Forelimb muscle (tissue), 1 donor: ENCODE measurements at places on chromosomes 1 and 21.

DNA sequence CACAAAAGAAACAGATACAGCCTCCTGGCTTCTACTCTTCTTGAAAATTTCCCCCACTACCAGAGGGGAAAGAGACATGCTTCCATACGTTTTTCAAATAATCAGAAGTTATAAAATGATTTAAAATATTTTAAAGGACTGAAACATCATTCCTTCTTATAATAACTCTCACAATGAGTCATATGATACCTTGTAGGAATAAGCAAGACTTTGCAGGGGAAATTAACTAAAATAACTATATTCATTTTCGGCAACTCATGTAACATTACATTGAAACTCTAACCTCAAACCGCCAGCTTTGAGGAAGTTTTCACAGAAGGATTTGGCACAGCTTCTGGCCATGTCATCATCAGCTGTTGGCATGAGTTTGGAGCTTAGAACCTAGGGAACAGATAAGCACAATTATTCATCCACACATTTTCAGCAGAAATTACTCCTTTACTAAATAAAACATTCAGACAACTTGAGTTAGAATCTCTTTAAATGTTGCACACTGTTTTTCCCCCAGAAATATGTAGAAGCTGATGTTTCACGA, 85.9 kb downstream of the USP24 start:
- no peak for DNase-seq

DNA sequence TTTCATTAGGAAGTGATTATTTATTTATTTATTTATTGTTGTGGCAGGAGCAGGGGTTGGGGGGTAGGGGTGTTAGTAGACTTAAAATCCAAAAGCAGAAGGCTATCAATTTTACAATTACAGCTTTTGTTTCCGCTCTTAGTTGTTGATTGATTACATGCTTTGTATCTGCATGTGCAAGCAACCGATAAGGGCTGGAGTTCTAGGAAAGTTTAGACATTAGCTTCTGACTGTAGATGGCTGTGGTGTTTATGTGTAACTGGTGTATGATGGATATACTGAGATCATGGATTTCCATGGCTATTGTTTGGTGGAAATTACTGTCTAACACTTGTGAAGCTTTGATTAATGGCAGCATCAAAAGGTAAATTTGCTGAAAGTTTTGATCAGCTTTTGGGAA, 2.8 kb downstream of the ST6GALNAC5 start:
- DNase-seq, result no peak

DNA sequence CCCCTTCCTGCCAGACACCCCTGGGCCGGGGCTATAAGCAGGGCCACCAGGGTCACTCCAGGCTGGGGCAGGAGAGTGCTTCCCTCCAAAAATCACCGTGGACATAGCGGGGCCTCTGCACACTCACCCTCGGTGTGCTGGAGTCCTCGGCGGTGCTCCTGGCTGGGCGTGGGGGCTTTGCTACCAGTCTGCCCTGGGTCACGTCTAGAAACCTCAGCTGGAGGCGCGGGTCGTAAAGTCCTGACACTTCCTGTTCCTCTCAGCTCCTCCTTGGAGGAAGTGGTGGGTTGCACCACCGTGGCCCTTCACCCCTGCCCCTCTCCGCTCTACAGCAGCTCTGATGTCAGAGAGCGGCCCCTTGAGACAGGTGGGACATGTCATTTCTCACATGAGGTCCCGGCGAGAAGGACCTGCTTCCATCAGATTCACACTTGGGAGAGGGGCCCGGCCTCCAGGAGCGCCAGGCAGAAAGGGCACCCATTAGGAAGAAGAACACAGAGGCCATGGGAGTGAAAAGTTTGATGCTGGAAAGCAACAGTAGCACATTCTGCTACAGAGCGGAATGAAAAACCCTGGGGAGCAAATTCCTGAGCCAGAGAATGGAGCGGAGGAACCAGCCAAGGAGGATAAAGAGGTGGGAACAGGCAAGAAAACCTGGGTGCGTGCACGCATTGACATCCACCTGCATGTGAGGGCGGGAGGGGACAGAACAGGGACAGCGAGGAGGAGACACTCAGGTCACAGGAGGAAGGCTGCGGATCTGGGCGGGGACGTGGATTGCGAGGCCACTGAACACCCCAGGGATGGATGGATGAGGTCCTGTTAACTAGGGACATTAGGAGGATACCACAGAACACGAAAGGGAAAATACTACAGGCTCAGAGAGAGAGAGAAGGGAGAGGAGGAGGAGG, at the start of gene ITGB2:
Gene ITGB2 (minus strand): TSS at position 206 of the 911 bp plus-strand sequence. CDS start 10,117 bp downstream, outside the sequence.
- no peak for DNase-seq

DNA sequence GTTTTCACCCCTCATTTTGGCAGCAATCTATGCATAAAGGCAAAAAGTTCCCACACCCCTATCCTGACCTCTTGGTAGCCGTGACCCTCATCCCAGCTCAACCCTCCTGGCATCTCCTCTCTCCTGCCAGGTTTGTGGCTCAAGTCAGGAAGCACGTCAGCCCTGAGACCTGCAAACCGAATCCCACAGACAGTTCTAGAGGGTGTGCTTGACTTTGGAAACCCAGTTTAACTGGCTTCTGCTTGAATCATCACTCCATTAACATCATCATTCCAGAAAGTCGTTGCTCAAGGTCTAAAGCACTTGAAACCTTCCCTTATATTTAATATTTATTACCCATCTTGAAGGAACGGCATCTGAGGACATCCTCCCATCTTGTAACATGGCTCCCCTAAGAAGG, 133.4 kb upstream of the ERG start:
- DNase-seq, result no peak

DNA sequence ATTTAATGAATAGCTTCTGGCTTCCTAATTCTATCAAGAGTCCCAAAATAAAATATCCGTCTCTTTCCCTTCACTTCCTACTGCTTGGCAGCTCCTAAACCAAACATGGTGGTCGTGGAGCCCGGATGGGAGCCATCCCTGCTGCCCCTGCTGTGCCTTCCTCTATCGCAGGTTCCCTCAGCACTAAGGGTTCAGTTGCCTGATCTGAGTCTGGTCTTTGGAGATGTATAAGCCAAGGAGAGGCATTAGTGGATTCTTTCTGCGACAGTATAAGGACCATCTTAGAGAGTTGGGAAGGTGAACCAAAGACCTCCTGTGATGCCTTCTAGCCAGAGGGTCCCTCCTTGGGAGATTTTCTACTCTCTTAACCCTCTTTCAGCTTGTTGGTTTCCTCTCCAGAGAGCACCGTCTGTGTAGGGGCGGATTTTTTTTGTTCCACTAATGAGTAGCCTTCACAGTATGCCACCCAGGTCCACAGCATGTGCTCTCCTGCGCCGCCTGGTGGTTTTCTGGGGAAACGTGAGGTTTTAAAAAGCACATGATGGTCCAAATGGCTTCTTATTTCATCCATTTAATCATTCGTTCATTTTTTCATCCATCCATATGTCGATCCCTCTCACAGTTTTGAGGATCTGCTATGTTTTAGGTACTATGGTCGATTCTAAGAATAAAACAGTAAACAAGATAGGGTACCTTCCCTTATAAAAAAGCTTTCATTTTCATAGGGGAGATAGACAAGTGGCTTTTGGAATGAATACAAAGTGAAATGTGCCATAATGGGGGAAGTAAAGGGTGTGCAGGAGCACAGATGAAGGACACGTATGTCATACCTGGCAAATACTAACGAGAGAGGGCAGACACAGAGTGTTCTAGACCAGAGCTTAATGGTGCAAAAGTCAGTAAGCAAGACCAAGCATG, 71.0 kb downstream of the NFASC start:
- no peak for DNase-seq

DNA sequence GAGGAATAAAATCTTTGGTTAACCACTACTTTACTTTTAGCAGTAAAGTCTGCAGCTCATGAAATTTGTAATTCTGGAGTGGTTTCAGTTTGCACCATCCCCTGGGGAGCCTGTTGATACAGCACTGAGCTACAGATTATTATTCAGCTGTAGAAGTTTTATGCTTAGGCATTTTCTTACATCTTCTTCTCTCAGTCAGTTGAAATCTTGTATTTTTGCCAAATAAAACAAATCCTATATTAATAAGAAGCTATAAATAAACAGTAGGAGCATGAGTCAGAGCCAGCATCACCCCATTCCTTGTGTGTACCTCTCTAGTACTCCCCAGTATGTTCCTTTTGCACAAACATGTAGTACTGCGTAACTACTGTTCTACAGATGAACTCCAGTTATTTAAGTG, 118.9 kb downstream of the ATF6 start:
- DNase-seq, result peak; percentile 48

- no peak for DNase-seq
Observed at GRCh38 chr1:178134061-178134460, 40.2 kb downstream of the RASAL2 start.

GRCh38 chr1:63955370-63956145, 181.7 kb downstream of the ROR1 start:
- no peak for DNase-seq

DNA sequence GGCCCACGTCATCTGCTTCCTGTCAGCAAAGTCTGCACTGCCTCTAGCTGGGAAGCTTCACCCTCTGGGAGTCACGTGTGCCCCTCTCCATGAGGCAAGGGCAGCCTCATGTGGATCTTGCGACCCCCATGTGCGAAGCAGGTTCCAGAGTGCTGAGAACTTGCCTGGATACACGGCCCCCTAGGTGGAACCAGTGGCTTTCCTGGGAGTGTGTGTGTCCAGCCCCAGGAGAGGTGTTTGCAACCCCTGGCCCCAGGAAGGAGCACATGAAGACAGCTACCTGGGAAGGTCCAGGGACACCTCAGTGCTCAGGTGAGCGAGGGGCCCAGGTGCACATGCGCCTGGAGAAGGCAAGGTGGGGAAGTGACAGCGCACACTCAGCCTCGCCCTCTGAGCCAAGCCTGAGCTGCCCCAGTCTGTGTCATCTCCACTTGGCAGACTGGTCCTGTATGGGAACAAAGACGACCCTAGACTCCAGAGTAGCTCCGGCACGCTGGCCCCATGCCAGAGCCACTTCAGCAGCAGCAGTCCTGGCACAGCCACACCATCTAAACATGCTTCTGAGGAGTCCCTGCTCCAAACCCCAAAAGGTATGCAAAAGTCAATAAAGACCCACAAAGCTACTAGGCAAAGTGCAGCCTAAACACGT, 8.9 kb downstream of the LSS start:
- no peak for DNase-seq

GRCh38 chr1:160707236-160708064, 4.2 kb downstream of the CD48 start:
- no peak for DNase-seq

DNA sequence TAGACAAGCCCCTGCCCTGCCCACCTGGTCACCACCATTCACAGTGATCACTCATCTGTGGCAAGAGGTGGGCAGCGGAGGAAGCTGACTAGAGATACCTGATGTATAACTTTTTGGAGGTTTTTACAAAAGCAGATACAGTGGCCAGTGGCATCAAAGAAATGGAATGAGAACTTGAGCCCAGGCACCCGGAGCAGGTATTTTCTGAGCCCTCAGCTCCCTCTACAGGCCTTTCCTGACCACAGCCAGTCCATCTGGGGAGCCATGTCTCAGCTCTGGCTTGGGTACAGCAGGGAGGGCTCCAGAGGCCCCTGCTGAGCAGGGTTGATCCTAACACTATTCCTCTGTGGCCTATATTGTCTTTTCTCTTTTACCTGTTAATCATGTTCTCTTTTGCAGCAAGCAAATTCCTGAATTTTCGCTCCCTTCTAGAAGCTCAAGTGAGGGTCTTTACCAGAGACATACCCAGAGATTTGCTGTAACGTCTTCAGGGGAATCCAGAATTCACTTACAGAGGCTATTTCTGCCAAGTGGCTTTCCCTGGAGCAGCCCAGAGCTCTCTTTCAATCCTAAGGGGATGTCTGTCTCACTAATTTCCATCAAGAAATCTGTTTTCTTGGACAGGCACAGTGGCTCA, 27.3 kb downstream of the GPR157 start:
- DNase-seq, result peak; percentile 14

GRCh38 chr1:168422203-168422847, 121.5 kb downstream of the XCL2 start:
- peak; percentile 32 for DNase-seq

DNA sequence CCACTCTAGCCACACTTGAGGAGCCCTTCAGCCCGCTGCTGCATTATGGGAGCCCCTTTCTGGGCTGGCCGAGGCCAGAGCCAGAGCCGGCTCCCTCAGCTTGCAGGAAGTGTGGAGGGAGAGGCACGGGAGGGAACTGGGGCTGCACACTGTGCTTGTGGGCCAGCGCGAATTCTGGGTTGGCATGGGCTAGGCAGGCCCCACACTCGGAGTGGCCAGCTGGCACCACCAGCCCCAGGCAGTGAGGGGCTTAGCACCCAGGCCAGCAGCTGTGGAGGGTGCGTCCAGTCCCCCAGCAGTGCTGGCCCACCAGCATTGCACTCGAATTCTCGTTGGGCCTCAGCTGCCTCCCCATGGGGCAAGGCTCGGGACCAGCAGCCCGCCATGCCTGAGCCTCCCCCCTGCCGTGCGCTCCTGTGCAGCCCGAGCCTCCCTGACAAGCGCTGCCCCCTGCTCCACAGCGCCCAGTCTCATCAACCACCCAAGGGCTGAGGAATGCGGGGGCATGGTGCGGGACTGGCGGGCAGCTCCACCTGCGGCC, 785.9 kb upstream of the TPTE start:
- no peak for DNase-seq

DNA sequence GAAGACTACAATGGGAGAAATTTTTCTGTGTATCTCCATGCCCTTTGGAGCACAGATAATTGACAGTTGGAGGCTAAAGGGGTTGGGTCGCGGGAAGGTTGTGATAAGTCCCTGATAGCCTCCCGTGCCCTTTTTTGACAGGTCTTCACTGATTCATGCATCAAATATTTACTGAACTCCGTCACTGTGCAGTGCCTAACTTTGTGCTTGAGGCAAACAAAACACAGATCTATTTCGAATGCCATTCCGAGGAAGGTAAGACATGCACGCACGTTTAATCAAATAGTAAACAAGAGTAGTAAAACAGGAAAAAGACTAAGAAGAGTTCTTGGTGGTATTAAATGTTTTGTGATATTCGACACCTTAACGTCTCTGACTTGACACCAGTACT, 494 bp upstream of the PIP5K1A start:
- DNase-seq, result no peak

DNA sequence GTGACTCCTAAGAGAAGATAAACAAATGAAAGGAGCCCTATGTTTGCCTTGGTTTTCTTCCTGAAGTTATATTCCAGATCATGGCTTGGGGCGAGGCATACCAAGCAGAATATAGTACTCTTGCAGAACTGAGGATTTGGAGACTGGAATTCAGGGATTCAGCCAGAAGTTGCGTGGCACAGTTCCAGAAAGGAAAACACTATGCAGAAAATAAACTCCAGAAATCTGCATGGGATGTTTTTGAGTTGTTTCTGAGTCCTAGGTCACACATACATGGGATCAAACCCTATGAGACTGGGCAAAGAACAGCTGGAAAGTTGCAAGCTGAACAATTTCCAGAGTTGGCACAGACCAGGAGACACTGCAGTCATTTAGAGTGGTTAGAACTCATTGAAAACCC, 42.9 kb upstream of the IFFO2 start:
- DNase-seq, result peak; percentile 45

GRCh38 chr1:150890033-150890416, 3.1 kb downstream of the CTXND2 start:
- DNase-seq, result no peak

GRCh38 chr1:8091691-8092090, 65.6 kb upstream of the ERRFI1 start:
- DNase-seq, result no peak

DNA sequence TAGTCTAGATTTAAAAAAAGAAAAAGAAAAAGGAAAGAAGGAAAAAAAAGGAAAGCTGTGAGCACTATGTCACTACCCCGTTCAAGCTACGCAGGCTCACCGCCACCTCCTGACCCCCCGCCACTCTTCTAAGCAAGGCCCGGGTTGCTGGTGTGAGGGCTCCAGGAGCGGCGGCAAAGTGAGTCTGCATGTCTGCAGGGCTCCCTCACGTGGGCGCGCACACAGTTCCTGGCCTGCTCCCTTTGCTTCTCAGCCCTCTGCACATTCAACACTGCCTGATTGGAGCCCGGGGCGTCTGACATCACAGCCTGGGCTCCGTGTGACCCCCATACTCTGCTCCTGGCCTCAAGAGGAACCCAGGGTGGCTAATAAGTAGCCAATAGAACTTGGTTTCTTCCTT, 81.4 kb upstream of the TLR5 start:
- DNase-seq, result no peak
